Activated effector memory CD4-positive, alpha-beta T cell treated with Interleukin-2 at 50 U/mL for 16 hours (primary cell): ENCODE measurements at places on chromosomes 16 and 17.

GRCh38 chr17:51935477-51935876, 223.0 kb downstream of the CA10 start:
- no peak for DNase-seq

DNA sequence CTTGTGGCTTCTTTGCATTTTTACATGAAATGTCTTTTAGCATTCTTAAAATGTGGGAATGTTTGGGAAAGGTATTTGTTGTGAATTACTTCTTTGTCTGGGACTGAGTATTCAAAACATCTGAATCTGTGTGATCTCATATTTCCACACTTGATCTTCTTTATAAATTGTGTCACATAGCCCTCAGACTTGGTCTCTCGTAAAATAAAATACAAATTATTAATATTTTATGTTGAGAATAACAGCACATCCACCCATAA, 81.9 kb downstream of the TUBD1 start:
- no peak for DNase-seq

GRCh38 chr16:17303101-17303500, 167.7 kb downstream of the XYLT1 start:
- no peak for DNase-seq

DNA sequence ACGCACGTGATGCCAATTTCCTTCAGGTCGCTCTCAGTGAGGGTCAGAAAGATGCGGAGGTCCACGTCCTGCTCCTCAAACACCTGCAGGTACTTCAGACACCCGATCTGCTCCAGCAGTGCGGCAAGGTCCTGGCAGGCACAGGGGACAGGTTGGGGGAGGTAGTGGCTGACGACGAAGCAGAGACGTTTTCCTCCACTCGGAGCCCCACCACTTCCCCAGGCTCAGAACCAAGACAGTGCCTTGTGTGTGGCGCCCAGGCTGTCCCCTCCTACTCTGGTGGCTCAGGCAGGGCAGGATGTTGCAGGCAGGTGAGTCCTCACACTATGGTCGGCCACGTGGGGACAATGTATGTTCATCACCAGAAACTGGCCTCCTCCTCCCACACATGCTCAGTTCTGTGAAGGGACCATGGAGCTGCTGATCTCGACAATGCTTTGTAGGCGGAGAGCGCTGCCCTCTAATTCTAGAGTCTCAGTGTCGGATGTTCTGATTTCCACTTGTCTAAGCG, 5.7 kb downstream of the NUDT16L1 start:
- no peak for DNase-seq

GRCh38 chr16:88669980-88670379, 7.1 kb upstream of the MVD start:
- no peak for DNase-seq

- no peak for DNase-seq
Measured at GRCh38 chr16:77782694-77783093, 5.7 kb upstream of the VAT1L start.

GRCh38 chr16:89018282-89019158, 41.5 kb upstream of the CBFA2T3 start:
- DNase-seq: no peak

GRCh38 chr16:87463722-87464690, 28.8 kb downstream of the ZCCHC14 start:
- peak; percentile 13 for DNase-seq

- no peak for DNase-seq
Measured at GRCh38 chr16:85079785-85080570, 32.3 kb downstream of the CIBAR2 start.

- no peak for DNase-seq
Measured at GRCh38 chr16:9970796-9971195, 211.4 kb downstream of the GRIN2A start.

DNA sequence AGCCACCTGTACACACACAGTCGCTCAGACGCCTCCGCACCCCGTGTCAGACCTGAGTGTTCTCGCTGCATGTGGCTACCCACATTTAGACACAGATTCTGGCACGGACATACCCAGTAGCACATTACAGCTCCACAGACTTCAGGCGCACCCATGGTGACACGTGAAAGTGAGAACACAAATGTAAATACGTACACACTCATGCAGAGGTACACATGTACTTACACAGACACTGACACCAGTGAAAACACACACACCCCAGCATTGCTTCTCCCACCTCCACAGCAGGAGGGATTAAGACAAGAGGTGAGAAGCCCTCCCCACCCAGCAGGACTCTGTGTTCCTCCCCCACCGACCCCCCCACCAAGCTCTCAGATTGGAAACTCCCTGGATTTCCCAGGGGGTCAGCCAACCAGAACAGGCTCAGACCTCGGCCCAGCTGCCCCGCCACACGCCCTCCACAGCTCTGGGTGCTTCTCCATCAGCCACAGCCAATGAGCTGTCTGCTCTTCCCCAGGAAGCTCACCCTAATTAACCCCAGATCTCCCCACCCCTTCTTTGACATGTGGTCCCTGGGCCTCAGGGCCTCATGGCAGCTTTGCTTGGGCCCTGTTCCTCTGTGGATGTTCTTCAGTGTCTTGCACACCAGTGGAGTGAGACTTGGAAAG, 5.3 kb upstream of the FOXN1 start:
- DNase-seq: no peak

DNA sequence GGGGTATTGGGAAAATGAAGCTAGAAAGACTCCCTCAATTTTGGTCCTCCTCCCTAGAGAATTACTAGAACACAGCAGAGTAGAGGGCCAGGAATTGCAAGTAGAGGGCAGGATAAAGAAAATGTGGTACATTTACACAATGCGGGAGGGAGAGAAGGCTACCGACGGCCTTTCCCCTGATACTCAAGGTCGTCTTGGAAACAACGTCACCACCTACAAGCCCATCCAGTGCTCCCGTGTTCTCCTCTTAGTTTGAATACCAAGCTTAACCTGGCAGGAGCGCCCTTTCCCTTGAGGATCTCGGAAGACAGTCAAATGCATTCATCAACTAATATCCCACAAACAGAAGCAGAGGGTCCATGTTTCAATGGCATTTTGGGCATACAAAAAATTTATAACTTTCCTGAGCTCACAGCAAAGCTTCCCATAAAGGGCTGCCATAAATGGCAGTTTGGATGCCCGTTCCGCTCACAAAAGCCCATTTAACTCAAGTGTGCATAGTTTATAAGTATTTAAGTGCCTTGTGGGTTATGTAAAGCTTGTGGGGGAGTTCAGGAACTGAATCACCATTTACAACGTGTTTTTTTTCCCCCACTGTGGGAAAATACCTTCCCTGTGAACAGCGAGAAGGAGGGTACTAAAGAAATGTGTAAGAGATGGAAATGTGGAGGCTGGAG, 414.6 kb downstream of the SLC39A11 start:
- DNase-seq: no peak

DNA sequence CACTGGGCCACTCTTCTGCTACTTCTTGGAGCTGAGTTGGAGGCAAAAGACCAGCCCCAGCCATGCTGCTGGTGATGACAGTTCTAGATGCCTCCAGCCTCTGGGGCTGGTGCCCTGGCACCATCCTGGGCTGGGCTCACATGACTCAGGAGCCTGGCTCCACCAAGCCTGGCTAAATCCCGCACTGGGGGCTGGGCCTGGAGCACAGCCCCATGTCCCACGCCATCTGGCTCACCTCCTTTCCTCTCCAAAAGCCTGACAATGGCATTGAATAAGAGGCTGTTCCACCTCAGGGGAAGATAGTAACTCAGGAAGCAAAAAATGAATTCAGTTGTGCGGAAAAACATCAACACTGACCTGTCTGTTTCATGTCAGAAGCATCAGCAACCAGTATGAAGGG, 45.1 kb upstream of the MTSS2 start:
- no peak for DNase-seq

DNA sequence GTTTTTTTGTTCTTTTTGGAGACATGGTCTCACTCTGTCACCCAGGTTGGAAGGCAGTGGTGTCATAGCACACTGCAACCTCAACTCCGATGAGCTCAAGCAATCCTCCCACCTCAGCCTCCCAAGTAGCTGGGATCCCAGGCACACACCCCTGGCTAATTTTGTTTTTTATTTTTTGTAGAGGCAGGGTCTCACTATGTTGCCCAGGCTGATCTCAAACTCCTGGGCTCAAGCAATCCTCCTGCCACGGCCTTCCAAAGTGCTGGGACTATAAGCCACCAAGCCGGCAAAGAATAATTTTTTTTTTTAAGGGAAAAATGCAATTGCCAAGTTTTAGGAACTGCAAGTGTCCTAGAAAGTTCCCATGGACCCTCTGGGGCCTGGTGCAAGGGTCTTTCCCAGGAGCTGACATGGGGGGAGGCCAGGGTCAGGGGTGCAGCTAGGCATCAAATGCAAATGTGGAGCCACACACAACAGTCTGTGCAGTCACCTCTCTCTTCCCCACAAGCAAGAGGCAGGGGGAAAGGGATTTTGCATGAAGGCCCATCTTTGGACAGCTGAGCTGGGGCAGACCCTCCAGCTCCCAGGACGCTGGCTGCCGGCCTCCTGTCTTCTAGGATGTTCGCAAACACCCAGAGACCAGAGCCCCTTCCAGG, 20.1 kb upstream of the BCAR1 start:
- no peak for DNase-seq

GRCh38 chr17:17433000-17433703, 43.6 kb upstream of the MED9 start:
- no peak for DNase-seq

DNA sequence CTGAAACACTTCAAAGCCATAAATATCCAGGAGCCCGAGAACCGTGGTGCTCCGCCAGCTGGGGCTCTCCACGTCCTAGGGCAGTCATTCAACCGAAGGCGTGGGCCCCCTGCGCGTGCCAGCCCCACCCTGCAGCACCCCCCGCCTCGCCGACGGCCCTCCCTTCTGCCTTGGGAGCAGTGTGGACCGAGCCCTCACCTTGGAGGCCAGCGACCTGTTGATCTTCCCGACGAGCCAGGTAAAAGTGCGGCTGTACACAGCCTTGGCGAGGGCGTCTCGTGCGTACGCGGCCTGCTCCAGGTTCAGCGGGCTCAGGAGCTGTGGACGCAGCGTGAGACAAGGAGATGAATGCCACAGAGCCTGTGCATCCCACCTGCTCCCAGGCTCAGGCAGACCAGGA, 14.1 kb downstream of the MYO1C start:
- no peak for DNase-seq

DNA sequence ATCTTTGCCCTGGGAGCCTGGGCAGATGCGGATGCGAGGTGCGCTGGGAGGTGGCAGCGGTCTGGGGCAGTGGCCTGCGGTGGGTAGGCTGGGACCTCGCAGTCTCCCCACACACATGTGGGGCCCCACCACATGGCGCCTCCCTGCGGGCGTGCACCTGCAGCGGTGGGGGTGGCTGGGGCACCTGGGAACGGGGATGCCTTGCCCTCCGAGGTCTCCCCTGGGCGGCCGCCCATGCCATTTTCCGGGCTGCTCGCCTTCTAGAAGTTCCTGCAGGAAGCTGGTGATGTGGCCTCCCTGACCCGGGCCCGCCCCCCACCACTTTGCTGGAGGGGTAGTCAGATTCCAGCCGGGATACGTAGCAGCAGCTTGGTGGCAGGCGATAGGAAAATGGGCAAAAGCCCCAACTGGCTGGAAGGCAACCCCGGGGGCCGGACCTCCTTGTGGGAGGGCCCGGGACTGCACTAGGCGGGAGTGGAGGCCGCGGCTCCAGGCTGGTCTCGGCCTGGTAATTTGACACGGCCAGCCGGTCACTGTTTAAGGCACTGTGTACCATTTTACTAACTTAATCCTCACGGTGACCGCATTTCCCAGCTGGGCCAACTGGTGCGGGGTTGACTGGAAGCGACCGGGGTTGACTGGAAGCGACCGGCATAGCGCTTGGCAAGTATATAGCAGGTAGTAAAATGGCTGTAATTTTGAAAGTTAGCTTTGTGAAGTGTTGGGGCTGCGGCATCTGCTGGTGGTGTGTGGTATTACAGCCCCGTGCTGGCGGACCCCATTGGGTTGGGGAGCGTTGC, 38.5 kb downstream of the IGF2BP1 start:
- DNase-seq: no peak

GRCh38 chr17:69470702-69471101, 56.2 kb downstream of the MAP2K6 start:
- DNase-seq: no peak

GRCh38 chr16:64919929-64920607, 201.8 kb downstream of the CDH11 start:
- DNase-seq: no peak

GRCh38 chr17:35099908-35100307, 19.8 kb downstream of the RAD51D start:
- DNase-seq: no peak

- DNase-seq: no peak
Measured at GRCh38 chr17:27343977-27344607, 50.2 kb downstream of the WSB1 start.

DNA sequence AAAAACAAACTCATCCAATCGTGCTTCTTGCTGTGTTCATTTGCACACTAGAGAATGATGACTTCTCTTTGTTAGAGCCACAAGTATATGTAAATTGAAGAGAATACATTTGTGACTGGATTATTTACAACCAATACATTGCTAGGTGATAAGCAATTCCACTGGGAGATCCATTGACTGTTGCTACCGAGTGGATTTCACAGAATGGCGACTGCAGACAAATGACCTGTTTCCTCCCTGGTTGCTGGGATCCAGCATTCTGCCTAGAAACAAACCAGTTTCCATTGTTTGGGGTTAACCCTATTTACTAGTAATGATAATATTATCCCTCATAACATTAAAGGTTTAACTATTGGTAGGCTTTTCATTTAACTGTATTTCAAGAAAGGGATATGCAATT, 36.9 kb upstream of the CPHXL start:
- no peak for DNase-seq

- DNase-seq: no peak
Measured at GRCh38 chr16:4606354-4606753, 8.3 kb downstream of the UBALD1 start.

GRCh38 chr17:79095345-79096055, 20.9 kb downstream of the ENGASE start:
- DNase-seq: no peak

GRCh38 chr17:5096731-5097100, 15.0 kb downstream of the ZNF232 start:
- DNase-seq: no peak

DNA sequence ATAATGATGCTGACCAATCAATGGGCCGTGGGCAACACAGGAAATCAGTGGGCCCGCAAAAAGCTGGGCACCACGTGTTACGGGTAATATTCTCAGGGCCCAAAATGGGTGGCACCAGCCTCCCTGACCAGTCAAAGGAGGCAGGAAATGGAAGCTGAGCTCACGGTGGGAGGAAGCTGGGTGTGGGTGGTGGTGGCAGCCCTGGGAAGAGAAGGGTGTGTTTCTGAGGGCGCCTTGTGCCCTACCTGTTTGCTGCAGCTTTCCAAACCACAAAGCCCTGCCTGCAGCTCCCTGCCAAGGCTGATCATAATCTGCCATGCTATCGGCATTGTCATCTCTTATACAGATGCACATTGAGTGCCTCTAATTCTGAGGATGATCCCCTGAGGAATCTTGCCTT, 457.9 kb downstream of the SLC39A11 start:
- peak; percentile 6 for DNase-seq

GRCh38 chr16:77299395-77299794, 100.2 kb downstream of the SYCE1L start:
- no peak for DNase-seq

DNA sequence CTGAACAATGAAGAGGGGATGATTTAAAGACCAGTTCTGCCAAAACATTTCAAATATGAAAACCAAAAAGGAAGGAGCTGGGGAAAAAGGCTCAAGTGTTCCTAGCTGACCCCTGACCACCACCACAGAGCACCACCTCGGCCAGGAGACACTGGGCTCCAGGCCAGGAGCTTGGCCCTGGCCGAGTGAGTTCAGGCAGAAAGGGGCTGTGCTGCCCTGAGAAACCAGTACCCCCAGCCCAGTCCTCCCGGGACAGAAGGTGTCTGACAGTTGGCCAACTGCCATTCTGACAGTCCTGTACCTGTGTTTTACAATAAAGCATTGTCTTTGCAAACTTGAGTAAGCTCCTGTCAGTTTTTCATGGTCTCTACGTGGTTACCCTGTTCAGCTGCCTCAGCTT, 98.2 kb downstream of the VPS53 start:
- no peak for DNase-seq
